Mucosa of gallbladder (tissue), 1 donor: ENCODE measurements at places on chromosomes 4 and X. TPM values are rescaled to one million over a fixed set of nuclear protein-coding genes. Genes with fewer than 3 reads are reported as not detected.

UGT8 gene
- 72.8 TPM for total RNA-seq

FAM9C gene
- not detected for total RNA-seq

CFI gene
- total RNA-seq = 60.9 TPM

AFAP1 gene
- total RNA-seq = 22.7 TPM

NEXMIF gene
- total RNA-seq = 1.0 TPM

CD38 gene
- 1.1 TPM for total RNA-seq

SOX3 gene
- not detected for total RNA-seq

UGT2B10 gene
- total RNA-seq = 10.2 TPM

FRG1 gene
- 45.3 TPM for total RNA-seq

LRCH2 gene
- total RNA-seq = 3.9 TPM

IQCM gene
- not detected for total RNA-seq

VEGFC gene
- total RNA-seq = 14.4 TPM

BANK1 gene
- 2.9 TPM for total RNA-seq

UGT2B15 gene
- total RNA-seq = 826 TPM

OTUD4 gene
- total RNA-seq = 28.5 TPM

TASL gene
- 3.1 TPM for total RNA-seq

TRO gene
- total RNA-seq = 11.1 TPM

PASD1 gene
- not detected for total RNA-seq

STK26 gene
- 8.4 TPM for total RNA-seq

WWC2 gene
- total RNA-seq = 27.1 TPM

NPY1R gene
- 6.3 TPM for total RNA-seq

RRAGB gene
- 19.8 TPM for total RNA-seq
